ENCODE measurements at places on chromosomes 7 and 10.

DNA sequence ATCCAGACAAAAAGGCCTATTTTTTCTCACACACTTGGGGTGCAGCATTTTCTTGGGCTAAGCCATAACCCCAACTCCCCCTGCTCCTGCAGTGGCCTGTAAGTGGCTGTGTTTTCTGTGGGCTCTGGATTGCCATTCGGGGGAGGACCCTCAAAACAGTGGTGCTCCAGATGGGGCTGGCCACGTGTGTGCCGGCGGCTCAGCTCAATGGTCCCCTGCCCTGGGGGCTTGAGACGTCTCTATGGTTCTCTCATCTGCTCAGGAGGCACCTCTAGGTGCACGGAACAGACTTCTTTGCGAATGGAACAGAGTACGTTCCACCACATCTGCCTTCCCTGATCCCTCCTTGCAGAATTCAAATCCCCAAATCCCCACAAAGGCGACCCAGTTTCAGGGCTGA is 250.0 kb upstream of the SHH start:
- DNase-seq, result no peak

GRCh38 chr10:125007436-125007835 is 65.5 kb downstream of the ZRANB1 start:
- DNase-seq, result no peak

DNA sequence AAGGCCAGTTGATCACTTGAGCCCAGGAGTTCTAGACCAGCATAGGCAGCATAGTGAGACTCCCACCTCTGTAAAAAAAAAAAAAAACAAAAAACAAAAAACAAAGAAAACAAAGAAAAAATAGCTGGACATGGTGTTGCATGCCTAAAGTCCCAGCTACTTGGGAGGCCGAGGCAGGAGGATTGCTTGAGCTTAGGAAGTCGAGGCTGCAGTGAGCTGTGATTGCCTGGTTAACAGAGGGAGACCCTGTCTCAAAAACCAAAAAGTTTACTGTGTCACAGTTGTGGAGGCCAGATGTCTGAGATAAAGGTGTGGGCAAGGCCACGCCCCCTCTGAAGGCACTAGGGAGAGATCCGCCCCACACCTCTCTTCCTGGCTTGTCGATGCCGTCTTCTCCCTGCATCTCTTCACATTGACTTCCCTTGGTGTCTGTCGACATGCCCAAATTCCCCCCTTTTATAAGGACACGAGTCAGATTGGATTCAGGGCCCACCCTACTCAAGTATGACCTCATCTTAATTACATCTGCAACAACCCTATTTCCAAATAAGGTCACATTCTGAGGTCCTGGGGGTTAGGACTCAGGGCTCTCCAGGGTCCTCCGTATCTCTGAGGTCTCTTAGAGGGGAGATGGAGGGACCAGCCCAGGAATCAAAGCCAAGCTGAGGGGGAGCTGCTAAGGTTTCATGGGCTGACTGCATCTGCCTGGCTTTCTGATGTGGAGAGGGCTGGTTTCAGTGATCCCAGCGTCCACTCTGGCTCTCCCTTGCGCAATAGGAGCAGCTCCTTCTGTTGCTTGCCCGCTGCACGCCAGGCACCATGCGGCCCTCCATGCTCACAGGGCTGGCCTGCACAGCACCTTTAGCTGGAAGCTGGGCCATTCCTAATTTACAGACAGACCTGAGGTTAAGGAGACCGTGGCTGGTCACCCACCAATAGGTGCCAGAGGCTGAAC is 23.1 kb downstream of the AGAP3 start:
- no peak for DNase-seq

- DNase-seq, result no peak
Measured at GRCh38 chr7:116708861-116709260, 36.9 kb downstream of the MET start.

GRCh38 chr10:108592956-108593355 is 1330.4 kb downstream of the XPNPEP1 start:
- DNase-seq, result no peak
